Cerebellar nuclear complex (tissue), 1 donor: ENCODE measurements at places on chromosomes 13 and 19.

DNA sequence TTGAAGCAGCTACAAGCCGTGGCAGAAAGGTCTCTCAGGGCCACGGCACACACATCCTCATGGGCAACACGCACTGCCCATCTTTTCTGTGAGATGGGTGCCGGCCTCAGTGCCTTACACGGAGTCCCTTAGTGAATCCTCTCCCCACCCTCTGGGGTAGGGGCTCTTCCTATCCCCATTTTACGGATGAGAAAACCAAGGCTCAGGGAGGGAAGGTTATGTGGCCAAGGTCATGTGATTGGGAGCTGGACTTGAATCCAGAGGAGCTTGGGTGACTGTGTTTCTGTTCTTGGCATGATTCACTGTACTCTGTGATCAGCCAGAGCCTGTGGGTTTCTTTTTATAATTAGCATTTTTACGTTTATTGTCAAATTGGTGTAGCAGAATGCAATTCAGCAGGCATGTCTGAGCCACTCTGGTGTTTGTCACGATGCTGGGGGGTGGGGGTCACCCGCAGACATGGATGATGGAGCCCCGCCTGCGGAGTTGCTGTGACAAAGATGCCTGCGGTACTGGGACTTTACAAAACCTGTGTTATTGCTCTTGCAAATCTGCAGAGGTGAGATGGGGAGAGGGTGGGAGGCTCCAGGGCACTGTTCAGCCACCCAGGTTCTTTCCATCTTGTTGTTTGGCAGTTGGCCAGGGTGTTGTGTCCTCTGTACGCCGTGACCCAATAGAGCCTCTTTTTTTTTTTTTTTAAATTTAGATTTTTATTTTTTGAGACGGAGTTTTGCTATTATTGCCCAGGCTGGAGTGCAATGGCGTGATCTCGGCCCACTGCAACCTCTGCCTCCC lies 4.5 kb downstream of the SCN1B start:
- no peak for DNase-seq

DNA sequence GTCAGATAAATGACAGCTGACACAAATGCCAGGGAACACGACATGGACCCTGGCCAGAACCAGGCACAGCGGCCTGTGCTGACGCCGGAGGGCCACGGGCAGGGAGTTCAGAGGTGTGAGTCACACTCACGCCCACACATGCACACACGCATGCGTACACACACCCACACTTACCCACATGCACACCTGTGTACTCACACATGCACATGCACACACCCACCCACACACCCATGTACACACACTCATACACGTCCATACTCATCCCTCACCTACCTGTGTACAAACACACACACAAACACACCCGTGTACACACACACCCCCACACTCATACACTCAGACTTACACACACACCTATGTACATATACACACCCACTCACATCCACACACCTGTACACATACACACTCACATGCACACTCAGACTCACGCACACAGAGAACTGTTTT lies 40.4 kb downstream of the MLLT1 start:
- DNase-seq: no peak

DNA sequence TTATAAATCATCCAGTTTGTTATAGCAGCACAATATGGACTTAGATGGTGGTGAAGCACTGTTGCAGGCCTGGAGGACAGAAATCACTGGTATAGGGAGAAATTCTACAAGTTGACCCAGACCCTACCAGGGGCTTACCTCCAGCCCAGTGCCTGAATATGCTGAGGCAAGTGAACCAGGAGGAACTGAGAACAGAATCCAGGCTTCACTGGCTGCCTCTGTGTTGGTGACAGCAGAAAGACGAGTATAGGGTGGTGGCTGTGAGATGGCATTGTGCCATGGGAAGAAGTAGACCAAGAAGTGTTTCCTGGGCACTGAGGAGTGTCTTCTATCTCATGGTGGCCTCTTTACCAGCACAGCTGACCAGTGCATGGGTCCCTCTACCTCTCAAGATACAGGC lies 15.9 kb upstream of the EID2 start:
- no peak for DNase-seq

DNA sequence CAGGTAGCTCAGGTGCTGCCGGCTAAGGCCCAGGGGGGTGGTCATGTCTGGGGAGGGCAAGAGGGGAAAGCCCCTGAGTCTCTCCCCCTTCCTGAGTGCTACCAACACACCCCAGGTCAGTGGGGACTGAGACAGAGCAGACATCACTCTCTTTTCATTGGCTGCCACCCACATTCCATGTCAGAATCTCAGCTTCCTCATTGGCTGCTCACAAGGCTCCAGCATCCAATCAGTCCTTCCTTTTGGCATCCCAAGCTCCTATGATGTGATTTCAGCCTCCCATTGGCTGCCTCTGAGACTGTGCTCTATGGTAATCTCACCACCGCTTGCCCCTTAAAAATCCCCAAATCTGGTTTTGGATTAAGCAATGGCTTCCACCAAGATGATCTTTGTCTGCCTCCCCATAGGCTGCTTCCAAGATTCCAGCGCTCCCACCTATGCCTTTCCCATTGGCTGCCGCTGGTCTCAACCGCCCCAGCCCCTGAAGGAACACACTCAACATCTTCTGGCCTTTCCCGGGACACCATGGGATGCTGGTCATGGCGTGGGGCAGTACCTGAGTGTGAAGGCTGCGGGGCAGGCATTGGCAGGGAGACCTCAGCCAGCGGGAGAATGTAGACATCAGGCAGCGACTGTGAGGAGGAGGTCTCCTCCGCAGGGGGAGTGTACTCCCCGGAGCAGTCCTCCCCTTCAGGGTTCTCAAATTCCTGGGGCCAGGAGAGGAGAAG lies 2.0 kb downstream of the LMTK3 start:
- DNase-seq: no peak

- DNase-seq: no peak
These were observed 102.8 kb upstream of the SLC10A2 start for GRCh38 chr13:103168901-103169508.

DNA sequence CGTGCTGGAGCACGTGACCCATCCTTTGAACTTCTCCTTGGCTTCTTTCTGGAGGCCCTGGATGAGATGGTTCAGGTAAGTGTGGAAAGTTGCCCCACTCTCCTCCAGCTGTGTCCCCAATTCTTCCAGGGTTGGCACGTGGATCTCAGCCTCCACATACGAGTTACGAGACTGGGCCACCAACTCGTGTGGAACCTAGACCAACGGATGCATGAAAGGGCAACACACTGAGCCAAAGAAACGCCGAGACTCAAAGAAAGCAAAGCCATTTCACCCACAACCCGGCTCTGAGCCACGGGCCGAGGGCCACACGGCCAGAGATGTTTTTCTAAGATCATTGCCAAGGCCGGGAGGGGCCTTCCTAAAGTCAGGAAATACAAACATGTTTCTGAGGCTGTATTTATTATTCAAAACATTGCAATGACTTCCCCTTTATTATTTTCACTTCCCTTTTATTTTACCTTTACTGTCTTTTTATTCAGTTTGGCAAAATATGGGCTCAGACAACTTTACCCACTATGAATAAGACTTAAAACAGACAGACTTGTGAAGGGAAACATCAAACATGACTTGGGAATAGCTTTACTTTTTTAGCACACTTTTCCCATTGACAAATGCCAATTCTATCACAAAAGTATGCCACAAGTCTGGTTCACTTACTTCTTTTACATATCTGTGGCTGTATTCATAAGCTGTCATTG lies 94.6 kb downstream of the KL start:
- DNase-seq: no peak

DNA sequence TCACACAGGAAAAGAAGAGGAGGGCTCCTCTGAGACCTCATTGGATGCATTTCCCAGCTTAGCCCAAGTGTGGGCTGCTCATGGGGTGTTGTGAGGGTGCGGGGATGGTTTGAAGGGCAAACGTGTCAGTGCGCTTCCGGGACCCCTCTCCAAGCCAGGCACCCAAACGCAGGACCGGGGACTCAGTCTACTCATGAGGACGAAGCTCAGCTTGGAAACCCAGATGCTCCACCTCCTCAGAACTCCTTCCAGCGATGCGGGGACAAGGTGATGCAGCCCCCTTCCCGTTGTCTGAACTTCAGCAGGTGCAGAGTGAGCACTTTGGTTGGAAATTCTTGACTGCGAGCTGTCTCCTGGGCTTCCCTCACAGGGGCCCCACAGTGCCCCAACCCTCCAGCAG lies 33.1 kb upstream of the MTIF3 start:
- DNase-seq: no peak

DNA sequence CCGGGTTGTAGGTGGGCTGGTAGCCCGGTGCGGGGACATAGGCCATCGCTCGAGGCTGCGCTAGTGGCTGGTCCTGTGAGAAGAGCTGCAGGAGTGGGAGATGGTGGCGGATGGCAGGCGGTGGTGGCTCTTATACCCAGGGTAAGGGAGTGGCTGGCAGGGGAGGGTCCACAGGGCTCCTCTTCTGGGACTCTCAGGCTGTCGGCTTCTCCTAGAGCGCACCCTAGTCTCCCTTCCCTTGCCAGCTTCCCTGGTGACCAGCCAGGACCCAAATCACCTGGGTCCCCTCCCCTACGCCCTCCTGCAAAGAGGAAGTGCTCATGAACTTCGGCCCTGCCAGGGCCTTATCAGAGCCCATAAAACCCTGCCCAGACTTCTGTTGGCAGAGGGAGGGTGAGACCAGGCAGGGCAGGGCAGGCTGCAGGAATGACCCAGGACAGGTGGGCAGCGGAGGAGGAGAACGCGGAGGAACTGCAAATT lies at the start of gene LGALS4:
LGALS4 (minus strand) TSS at position 105 of the 480 bp plus-strand sequence; CDS start at position 46, 59 bp downstream.
- no peak for DNase-seq

DNA sequence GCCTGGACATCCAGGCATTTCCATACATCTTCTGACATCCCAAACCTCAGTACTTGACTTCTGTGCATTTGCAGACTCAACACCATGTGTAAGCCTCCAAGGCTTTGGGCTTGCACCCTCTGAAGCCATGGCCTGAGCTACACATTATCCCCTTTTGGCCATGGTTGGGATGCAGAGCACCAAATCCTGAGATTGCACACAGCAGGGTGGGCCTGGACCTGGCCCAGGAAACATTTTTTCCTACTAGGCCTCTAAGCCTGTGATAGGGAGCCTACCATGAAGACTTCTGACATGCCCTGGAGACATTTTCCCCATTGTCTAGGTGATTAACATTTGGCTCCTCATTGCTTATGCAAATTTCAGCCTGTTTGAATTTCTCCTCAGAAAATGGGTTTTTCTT lies 853.4 kb upstream of the SPRY2 start:
- no peak for DNase-seq

DNA sequence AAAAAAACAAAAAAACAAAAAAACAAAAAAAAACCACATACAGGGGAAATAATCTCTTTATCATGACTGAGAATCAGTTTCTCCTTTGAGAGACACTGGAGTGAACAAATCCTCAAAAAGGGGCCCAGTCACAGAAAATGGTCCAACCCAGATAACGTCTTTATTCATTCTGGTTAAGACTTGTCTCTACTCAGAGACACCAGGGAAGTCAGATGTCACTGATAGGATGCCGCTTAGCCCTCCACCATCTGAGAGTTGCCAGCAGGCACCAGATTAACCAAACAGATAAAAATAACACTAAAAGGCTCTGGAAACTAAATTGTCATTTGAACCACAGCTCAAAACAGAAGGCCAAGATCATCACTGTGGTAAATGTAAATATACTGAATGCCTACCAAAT lies 1163.4 kb upstream of the ATXN8OS start:
- DNase-seq: no peak

DNA sequence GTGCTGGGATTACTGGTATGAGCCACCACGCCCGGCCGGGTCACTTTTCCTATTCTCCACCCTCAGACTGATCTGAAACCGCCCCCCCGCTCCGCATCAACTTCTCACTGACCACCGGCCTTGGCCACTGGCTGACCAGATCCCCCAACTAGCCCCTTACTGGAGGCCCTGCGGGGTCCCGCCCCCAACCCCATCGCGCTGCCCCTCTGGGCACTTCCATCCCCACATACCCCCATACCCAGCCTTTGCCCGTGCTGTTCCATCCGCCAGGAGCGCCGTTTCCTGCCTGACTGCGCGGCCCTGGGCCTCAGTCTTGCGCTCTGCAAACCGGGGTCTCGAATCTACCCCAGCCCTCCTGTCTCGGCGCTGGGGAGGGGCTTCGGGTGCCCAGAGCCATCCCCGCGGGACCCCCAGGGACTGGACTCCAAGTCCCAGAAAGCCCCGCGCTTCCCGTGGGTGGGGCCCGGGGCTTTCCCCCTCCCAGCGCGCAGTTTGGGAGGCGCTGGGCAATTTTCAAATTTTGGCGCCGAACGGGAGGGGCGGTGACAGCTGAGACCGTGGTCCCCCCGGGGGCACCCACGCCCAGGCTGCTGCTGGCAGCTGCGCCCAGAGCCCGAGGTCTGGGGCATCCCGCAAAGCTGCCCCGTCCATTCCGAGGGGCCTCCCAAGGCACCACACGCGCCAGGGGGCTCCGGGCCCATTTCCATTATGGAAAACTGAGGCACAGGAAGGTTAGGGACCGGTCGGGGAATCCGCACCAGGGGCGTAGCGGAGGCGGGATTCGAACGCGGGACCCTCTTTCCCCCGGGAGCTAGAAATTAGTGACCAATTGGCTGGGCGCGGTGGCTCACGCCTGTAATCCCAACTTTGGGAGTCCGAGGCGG lies 5.2 kb upstream of the LMNB2 start:
- DNase-seq: no peak

GRCh38 chr13:42992764-42993122 lies 702 bp upstream of the EPSTI1 start:
- DNase-seq: no peak

- DNase-seq: no peak
These were observed 41.9 kb downstream of the SPRY2 start for GRCh38 chr13:80299046-80299445.

- no peak for DNase-seq
These were observed 6.9 kb upstream of the ANGPTL4 start for GRCh38 chr19:8357007-8357521.

- no peak for DNase-seq
These were observed 11.6 kb upstream of the HTR2A start for GRCh38 chr13:46908501-46908900.

DNA sequence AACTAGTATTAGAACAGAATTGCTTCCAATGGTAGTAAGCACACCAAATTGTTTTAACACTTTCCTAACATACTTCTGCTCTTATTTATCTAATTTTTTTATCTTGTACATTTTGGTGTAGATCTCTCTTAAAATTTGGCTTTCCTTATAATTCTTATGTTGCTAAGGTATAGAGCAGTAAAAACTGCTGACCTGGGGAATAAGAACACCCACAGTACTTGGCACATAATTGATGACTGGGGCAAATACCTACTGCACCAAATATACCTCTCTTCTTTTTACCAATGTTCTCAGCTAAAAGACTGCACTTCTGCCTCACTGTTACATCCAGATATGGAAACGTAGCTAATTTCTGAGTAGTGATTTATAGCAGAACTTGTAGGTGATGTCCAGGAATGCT lies 642.2 kb downstream of the LIG4 start:
- DNase-seq: no peak

- DNase-seq: no peak
These were observed 551 bp downstream of the FZR1 start for GRCh38 chr19:3506384-3507340.

DNA sequence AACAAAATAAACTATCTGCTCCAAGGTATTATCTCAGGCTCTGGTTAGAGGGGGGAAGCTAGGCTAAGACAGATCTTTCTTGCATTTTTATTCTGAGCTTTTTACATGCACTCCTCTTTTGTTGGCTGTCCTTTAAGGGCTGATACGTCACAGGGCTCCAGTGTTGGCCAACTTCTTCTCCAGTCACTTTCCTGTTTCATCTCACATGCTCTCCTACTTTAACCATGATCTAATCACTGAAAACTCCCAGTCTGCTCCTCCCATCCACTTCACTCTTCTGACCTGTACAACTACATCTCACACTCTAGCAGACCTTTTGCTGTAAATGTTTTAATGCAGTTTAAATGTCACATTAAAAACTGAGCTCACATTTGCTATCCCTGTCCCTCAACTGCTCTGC lies 510.0 kb upstream of the KLF12 start:
- DNase-seq: no peak
